Fibroblast of gingiva (primary cell): ENCODE measurements at places on chromosomes 5 and 9.
A peak's percentile ranks its signal among the peaks of the same experiment; 100 is the strongest.

- no peak for DNase-seq
Measured at GRCh38 chr9:125430161-125431011, 168.8 kb downstream of the GAPVD1 start.

DNA sequence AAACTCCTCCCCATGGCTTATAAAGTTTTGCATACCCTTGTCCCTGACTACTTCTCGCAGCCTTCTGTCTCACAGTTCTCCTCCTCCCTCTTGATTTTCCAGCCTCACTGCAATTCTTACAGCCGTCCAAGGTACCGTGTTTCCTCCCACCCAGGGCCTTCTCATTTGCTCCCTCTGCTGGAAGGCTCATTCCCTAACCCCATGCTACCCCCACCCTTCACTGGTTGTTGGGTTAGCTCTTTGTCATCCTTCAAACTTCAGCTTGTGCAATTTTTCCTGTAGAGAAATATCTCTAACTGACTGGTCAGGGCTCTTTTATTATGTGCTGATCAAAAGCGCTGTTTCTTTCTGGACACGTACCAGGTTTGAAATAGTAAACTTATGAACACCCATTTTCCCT lies 329.2 kb downstream of the EBF1 start:
- DNase-seq, result peak; percentile 36

GRCh38 chr9:113532809-113533190 lies 69.3 kb downstream of the RGS3 start:
- DNase-seq, result no peak

GRCh38 chr9:113368982-113369854 lies 7.6 kb downstream of the HDHD3 start:
- no peak for DNase-seq

GRCh38 chr9:109894921-109895758 lies 115.1 kb downstream of the PALM2AKAP2 start:
- DNase-seq, result peak; percentile 52
